NCI-H226 (cell line): ENCODE measurements at places on chromosomes 2 and 18.

GRCh38 chr2:3146175-3146574, 231.4 kb downstream of the EIPR1 start:
- DNase-seq: no peak

DNA sequence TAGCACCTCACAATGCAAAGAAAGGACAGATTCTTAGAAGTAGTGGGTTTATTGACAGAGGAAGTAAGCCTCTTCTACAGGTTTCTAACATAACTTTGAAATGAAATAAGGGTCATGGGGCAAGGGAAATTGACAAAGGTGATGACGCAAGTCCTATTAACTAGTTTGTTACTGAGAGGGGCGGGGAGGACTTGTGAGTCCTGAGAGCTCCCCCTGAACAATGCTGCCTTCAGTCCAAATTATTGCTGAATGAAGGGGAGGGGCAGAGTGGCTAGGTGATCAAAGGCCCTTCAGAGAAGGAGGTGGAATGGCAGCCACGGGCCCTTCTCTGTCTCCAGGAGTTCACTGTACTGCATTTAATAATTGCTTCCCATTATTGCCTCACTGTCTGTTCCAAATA, 390.0 kb downstream of the MEIS1 start:
- DNase-seq: no peak

- peak; percentile 2 for DNase-seq
These were observed 40.4 kb downstream of the TMEM18 start for GRCh38 chr2:636641-637405.

DNA sequence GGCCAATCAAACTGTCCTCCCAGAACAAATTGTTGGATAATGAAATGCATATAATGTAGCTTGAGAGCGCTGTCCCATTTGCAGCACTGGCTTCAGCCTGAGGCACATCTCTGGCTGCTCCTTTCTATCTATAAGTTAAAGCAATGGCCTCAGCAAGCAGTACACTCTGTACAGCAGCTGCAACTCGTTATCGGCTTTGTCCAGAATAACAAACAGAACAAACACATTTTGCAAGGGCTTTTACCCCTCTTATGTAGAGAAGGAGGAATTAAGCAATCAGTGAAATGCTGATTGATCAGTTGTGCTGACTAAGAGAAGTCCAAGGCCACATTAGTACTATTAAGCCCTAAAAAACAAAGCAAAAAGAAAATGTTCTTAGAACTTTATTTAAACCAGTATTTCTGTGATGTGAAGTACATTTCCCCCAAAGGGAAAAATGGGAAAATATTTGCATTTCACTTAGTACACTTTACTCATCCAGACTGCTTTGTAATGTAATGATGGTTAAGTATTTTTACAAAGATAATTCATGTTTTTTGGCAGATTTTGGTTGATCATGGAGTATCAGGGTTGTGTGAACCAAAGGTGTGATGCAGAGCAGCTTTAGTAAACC, 15.0 kb upstream of the CPS1 start:
- no peak for DNase-seq

- peak; percentile 26 for DNase-seq
These were observed 295.5 kb upstream of the RND3 start for GRCh38 chr2:150783015-150783414.

- DNase-seq: no peak
These were observed 37.3 kb upstream of the RNF152 start for GRCh38 chr18:61929881-61930640.

GRCh38 chr2:11945139-11946126, 199.0 kb downstream of the LPIN1 start:
- no peak for DNase-seq

- DNase-seq: no peak
These were observed 32.3 kb upstream of the NEB start for GRCh38 chr2:151766437-151767153.

DNA sequence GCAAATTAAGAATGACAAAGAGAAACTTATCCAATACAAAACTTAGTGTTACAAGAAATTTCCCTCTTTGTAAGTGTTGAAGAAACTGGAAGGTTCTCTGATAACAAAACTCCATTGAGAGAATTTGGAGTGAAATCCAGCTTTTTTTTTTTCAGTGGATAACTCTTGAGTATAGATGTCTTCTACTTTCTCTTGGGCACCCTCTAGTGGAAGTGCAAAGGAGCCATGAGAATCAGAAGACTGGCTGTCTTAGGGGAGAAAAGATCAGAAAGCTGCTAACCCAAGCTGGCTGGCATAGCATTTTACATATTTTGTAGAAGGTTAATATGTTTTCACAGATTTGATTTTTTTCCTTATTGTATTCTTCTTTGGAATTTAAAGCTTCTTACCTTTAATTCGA, 138.8 kb upstream of the SATB2 start:
- no peak for DNase-seq

DNA sequence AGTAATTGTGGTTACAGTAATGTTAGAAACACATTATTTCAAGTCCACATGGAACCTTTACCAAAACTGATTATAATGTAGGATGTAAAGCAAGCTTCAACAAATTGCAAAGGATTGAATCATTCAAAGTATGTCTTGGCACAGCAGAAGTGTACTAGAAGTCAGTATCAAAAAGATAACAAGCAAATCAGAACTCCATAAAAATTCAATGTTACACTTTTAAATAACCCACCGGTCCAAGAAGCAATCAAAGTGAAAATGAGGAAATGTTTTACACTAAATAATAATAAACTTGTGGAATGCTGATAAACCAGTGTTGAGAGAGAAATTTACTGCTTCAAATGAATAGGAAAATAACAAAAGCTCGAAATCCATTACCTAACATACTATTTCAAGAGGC, 47.7 kb downstream of the TTC21B start:
- DNase-seq: peak; percentile 21

DNA sequence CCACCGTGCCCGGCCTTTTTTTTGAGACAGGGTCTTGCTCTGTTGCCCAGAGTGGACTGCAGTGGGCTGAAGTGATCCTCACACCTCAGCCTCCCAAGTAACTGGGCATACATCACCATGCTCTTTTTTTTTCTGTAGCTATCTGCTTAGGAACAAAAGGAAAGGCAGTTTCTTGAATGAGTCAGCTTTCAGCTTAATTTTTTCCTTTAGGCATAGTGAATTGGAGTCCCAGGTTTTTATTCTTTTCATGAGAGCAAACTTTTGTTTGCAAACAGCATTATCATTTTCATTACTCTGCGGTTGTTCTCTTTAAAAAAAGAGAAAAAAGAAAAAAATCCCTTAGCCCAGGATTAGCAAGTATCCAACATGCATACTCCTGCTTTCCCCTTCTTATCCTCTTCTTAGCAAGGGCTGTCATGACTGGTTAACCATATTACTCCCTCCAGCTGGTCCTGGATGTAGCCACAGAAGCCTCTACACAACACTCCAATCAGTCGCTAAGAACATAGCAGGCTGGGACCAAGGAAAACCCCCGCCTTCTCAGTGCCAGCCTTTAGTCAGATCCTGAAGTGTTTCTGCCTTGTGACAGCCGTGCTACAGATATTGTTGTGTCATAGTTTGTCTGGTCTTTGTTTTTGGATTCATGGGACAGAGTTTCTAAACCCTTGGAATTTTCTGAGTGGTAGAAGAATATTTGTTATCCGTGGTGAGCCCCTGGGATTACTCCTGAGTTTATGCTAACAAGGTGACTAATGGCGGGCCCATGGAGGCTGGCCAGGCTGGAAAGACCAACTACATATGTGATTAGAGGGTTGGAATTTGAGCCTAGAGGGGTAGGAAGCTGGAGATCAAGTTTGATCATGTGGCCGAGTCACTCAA, 23.3 kb upstream of the ST3GAL5 start:
- peak; percentile 88 for DNase-seq

DNA sequence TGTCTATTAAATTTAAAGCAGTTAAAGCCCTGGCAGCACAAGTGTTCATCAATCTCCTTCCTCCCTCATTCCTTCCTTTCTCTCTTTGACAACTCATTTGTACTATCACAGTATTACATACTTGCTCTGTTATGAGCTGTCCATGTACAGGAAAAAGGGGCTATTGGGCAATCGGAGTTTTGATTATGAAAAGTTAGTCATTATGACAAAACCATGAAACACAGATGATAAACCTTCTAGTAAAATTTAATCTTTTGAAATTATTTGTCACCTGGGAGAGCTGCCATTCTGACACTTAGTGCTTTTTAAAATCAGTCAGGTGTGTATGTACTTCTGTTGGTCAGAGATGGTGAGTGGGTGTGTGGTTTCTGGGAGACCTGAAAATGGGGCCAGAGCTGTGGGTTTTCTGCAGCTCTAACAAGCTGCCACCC, 39.4 kb downstream of the MAP4K4 start:
- DNase-seq: peak; percentile 89

DNA sequence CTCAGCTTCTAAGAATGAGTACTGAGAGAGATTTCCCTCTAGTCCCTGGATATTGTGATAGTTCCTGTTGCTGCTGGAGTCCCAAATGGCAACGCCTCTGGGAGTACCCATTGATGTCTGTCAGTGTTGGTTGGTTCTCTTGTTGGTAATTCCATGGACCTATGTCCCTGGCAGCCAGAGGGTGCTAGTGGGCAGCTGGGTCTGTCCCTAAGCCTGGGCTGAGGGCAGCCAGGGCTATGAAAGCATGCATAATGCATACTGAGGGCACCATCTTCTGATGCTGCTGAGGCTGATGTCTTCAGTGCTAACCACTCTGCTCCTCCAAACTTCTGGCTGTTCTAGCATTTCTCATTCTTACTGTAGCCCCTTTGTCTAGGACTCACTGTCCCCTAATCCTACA, 35.9 kb downstream of the NABP1 start:
- no peak for DNase-seq

DNA sequence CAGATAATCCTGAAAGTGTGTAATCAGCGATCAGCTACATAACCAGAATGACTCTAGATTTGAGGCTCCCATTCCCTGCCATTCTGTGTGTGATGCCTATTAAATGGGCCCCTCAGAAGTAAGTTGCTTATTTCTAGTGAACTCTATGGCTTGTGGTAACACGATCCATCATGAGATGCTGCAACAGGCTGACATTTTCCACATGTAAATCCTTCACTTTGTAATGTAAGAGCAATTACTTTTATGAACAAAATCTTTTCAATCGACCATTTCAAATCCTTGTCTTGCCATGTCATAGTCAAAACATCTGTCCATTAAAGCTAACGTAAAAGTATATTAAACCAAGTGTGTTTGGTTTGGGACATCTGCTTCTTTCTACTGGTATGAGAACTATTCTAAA, 175.9 kb upstream of the ETAA1 start:
- no peak for DNase-seq

DNA sequence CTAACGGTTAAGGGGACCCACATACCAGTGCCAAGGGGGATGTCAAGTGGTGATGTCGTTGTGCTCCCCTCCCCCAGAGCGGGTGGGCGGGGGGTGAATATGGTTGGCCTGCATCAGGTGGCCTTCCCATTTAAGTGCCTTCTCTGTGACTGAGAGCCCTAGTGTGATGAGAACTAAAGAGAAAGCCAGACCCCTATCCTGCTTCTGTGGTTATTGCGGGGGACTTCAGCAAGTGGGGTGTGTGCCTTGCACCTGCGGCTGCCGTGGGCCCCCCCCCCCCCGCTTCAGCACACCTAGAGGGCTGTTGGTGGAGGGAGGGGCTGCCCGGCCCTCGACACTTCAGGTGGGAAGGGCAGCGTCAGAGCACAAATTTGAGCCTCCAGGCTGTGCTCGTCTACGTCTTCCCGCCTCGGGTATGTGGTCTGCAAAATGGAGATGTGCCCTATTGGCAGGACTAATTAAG, 6.1 kb downstream of the CTDSP1 start:
- no peak for DNase-seq
